NCI-H1105 (cell line): ENCODE measurements at places on chromosomes 16 and 17.
A peak's percentile ranks its signal among the peaks of the same experiment; 100 is the strongest.

DNA sequence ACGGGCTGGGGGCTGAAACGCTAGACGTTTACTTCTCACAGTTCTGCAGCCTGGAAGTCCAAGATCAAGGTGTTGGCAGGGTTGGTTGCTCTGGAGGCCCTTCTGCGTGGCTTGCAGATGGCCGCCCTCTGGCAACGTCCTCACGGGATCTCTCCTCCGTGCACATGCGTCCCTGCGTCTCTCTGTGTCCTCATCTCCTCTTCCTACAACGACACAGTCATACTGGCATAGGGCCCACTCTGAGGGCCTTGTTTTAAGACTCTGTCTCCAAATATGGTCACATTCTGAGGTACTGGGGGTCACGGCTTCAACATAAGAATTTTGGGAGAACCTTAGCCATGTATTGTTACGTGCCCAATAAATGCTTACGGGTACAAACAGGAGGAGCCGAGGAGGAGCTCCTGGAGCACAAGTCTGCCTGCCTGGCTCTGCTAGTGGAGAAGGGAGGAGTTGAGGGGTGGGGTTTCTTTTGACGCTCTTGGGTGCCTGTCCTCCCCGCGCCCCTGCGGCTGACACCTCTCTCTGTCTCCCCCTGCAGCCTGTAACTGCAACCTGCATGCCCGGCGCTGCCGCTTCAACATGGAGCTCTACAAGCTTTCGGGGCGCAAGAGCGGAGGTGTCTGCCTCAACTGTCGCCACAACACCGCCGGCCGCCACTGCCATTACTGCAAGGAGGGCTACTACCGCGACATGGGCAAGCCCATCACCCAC lies 141.1 kb downstream of the NTN1 start:
- no peak for DNase-seq

- no peak for DNase-seq
Observed at GRCh38 chr17:43550754-43551153, 4.6 kb upstream of the ETV4 start.

DNA sequence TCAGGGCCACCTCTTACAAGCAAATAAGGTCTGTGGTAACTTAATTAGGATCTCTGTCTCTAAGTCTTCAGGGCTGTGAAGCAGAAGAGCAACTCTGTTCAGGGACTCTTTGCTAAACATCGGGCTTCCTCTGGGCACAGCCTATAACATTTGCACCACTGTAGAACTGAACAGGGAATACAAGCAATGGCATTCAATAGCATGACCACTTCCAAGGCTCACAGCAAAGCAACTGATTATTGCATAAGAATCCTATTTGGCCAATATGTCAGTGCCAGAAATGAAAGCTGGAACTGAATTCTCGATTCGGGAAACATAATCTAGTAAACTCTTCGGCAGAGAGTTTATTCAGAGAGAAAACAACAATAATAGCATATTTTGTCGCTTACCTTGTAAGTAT lies 92.2 kb upstream of the AMZ2 start:
- DNase-seq, result no peak

GRCh38 chr16:83842756-83843507 lies 35.2 kb downstream of the HSBP1 start:
- DNase-seq, result no peak

DNA sequence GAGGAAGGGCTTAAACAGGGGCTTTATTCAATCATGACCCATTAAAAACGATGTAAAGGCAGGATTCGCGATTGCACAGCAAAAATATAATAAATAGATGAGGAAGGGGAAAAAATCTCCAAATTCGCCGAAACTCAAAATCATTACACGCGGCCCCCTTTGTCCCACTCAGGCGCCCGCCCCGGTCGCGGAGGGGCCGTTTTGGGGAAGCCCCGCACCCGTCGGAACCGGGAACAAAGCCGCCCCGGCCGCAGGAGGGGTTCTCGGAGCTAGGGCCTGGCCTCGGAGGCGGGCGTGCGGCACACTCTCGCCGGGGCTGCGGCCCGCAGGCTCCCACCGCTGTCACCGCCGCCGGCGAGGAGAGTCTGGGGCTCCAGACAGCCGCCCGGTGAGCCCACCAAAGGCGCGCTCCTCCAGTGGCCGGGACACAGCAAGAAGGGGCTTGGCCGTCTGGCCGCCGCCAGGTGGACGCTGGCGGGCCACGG lies 521 bp downstream of the C16orf87 start:
- DNase-seq, result peak; percentile 38
